Stimulated activated CD4-positive, alpha-beta T cell treated with anti-CD3 and anti-CD28 coated beads, Interleukin-12 subunit alpha, Interleukin-12 subunit beta, amount 100 ng/mL, for 48 hours (primary cell): ENCODE measurements at places on chromosomes 6 and 20.

GRCh38 chr6:24689964-24690363 lies 23.1 kb downstream of the ACOT13 start:
- no peak for DNase-seq

GRCh38 chr20:15187612-15188011 lies 850.2 kb upstream of the FLRT3 start:
- DNase-seq, result no peak

- no peak for DNase-seq
Measured at GRCh38 chr6:3360727-3361045, 96.2 kb downstream of the SLC22A23 start.

DNA sequence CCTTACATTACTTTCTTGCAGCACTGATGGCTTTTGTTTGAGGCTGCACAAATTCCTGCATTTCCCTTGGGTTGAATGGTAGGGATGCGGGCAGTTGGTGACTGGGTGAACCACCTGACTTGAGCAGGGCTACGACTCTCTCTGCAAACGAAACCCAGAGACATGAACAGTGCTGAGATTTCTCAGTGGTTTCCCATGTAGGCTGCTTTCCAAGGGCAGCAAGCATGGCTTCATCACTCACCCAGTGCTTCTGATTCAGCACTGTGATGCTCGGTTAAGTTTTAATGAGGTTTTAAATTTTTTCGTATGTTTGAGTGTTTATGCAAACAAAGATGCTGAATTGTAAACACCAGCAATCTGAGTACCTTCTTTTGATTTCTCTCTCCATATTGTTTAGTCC lies 127.2 kb downstream of the MTHFD1L start:
- no peak for DNase-seq

GRCh38 chr20:29448806-29449470 lies 1808.5 kb upstream of the DEFB115 start:
- no peak for DNase-seq

- DNase-seq, result no peak
Measured at GRCh38 chr6:141401168-141401567, 731.6 kb upstream of the GJE1 start.

DNA sequence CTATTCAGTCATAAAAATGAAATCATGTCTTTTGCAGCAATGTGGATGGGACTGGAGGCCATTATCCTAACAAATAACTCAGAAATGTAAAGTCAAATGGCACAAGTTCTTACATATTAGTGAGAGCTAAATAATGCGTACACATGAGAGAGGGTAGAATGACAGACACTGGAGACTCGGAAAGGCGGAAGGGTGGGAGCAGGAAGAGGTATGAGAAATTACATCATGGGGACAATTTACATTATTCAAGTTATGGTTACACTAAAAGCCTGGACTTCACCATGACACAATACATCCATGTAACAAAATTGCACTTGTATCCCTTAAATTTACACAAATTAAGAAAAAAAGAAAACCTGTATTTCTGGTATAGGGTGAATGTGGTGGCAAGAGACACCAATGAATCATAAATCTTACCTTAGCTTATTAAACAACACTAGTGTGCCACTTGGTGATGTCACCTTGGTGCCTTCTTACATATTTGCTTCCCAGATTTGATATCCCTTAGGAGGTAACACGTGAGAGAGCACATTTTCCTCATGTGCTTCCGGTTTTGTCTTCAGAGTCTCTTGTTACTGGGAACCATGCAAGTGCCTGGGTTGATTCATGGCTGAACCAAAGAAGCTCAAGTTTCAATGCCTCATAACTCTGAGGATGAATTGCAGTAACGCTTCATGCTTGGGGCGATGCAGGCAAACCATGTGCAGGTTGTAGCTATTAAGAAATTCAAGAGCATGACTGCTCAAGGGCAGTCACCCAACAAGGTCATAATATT lies 84.6 kb downstream of the DCDC2 start:
- no peak for DNase-seq

GRCh38 chr20:50254466-50255079 lies 63.9 kb downstream of the CEBPB start:
- no peak for DNase-seq

DNA sequence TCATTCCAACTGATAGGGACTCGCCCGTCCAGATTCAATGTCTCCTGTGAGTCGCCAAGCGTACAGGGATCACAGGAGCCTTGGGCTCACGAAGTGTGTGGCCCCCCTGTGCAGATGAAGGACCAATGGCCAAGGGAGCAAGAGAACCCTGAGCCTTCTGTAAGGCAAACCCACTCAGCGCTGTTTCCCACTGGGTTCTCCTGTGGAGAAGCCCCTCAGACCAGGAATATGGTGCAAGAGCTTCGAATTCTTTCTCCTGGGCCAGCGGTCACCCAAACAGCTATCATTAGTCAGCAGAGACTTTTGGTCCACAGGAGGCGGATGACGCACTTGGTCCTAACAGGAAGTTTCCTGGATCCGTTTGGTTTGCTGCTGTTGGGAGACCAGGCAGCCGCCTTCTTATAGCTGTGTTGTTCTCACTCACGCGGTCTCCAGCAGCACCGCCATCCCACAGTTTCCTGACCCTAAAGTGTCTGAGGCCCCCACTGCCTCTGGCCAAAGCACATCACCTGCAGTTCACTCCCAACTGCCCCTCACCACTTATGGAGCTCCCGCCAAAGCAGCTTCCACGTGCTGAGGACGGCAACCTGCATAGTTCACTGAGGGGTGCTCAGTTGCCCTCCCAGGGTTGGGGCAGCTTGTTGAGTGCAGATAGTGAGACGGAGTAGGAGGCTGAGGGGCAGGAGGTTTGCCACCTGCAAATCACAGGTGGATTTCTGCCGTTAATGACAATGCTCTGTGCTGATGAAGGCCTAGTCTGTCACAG lies 268.6 kb downstream of the ERMARD start:
- DNase-seq, result no peak
